Upper lobe of right lung (tissue), 1 donor: ENCODE measurements at places on chromosomes 16 and 17. TPM values are rescaled to one million over a fixed set of nuclear protein-coding genes. Genes with fewer than 3 reads are reported as not detected.

TBX6 gene
- total RNA-seq = 1.4 TPM

DNA sequence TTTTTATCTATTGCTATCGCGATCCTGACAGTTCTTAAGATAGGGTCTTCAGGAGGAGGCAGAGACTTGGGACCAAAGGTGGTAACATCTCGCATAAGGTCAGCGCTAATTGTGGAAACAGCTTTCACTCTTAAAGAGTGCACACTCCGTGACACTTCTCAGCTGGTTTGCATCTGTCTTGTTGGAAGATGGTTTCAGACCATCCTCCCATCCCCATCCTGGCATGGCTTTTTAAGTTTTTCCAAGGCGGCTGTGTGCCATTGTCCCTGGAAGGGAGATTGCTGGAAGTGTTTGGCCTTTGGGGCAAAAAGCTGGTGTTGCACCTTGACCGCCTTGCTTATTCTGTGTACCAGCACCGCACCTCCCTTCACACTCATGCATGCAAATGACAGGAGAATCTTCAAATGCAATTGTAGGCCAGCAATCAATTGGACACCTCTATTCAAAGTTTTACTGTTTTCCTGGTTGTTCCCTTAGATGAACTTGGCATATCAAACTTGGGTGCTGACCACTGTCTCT is 1.5 kb downstream of the SOCS7 start:
- H3K27ac ChIP-seq = peak overlapping the region; percentile 84
- H3K4me1 ChIP-seq = peaks cover 21% of the 10 kb centered on the region
- no peak for DNase-seq
- no peaks in the 10 kb centered on the region for H3K36me3 ChIP-seq

DNA sequence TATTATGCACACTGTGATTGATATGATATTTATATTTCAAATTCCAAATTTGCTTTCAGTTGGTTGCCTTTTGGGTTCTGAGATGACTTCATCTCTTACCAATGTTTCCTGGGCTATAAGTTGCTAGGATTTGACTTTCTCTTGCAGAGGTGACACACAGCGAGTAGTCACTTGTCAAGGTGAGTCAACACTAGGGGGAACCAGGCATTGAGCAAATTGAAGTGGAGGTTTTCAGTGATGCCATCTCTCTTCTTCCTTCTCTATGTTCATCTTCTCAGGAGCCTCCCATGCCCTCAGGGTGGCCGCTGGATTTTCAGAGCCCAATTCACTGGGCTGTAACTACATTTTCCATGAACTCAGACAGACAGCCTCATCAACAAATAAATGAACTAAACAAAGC is 6.0 kb upstream of the CPD start:
- no peak overlapping the region for H3K27ac ChIP-seq
- H3K4me3 ChIP-seq = no peak overlapping the region
- no peaks in the 10 kb centered on the region for H3K36me3 ChIP-seq
- no peaks in the 10 kb centered on the region for H3K27me3 ChIP-seq
- DNase-seq = no peak
- H3K4me1 ChIP-seq = peaks cover 10% of the 10 kb centered on the region

DNA sequence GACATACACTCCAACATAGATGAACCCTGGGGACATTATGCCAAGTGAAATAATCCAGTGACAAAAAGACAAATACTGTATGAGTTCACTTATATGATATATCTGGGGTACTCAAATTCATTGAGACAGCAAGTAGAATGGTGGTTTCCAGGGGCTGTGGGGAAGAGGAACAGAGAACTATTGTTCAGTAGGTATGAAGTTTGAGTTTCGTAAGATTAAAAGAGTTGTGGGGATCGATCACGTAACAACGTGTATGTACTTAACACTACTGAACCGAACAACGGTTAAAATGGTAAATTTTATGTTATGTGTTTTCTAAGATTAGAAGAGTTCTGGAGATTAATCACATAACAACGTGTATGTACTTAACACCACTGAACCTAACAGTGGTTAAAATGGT is 100.8 kb downstream of the HS3ST3A1 start:
- H3K4me1 ChIP-seq = no peaks in the 10 kb centered on the region
- no peaks in the 10 kb centered on the region for H3K27me3 ChIP-seq
- no peak overlapping the region for H3K4me3 ChIP-seq
- DNase-seq = no peak
- no peak overlapping the region for H3K27ac ChIP-seq
- H3K36me3 ChIP-seq = no peaks in the 10 kb centered on the region

- H3K4me1 ChIP-seq = peaks cover 19% of the 10 kb centered on the region
- H3K4me3 ChIP-seq = peak overlapping the region; percentile 89
- peaks cover 35% of the 10 kb centered on the region for H3K27me3 ChIP-seq
- H3K36me3 ChIP-seq = peaks cover 20% of the 10 kb centered on the region
- no peak for DNase-seq
Observed at GRCh38 chr16:1984347-1985225, 593 bp downstream of the GFER start.

GRCh38 chr16:49049191-49049590 is 232.4 kb downstream of the CBLN1 start:
- H3K27me3 ChIP-seq = no peaks in the 10 kb centered on the region
- H3K4me1 ChIP-seq = no peaks in the 10 kb centered on the region
- no peak overlapping the region for H3K27ac ChIP-seq
- H3K36me3 ChIP-seq = no peaks in the 10 kb centered on the region
- no peak overlapping the region for H3K4me3 ChIP-seq

GRCh38 chr16:81585785-81586184 is 141.2 kb downstream of the CMIP start:
- no peaks in the 10 kb centered on the region for H3K36me3 ChIP-seq
- no peak overlapping the region for H3K4me3 ChIP-seq
- DNase-seq = no peak
- peaks cover 24% of the 10 kb centered on the region for H3K4me1 ChIP-seq
- no peaks in the 10 kb centered on the region for H3K27me3 ChIP-seq
- H3K27ac ChIP-seq = no peak overlapping the region

DNA sequence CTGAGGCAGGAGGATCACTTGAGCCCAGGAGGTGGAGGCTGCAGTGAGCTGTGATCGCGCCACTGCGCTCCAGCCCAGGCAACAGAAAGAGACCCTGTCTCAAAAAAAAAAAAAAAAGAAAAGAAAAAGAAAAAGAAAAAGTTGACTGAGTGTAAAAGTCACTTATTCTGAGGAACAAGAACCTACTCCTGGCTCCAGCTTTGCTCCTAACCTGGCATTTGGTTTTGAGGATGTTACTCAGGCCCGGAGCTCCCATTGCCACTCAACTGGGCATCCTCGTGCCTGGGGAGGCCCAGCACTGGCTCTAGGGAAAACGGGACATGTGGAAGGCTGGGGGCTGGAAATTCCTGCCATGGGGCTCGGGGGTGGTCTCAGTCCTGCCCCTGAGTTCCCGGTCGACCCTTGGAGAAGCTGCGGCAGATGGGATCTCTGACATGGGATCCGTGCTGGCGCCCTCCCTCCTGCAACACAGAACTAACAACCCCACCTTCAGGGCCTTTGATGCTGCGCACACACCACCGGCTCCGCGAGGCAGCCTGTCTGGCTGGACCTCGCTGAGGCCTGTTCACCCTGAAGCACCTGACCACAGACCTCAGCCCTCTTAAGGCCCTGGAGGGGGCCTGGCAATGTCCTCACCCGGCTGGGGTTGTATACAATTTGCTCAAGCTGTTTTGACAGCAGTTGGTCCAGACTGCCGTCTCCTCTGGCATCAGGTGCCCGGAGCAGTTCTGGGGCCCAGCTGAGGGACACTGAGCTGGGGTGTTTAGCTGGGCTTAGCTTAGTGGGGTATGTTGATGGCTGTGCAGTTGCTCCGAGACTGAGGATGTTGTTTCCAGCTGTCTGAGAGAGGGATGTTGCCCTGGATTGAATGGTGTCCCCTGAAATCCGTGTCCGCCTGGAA is 12.3 kb downstream of the CD7 start:
- H3K27ac ChIP-seq = no peak overlapping the region
- H3K27me3 ChIP-seq = no peaks in the 10 kb centered on the region
- DNase-seq = no peak
- peaks cover 9% of the 10 kb centered on the region for H3K4me1 ChIP-seq
- H3K4me3 ChIP-seq = no peak overlapping the region

DNA sequence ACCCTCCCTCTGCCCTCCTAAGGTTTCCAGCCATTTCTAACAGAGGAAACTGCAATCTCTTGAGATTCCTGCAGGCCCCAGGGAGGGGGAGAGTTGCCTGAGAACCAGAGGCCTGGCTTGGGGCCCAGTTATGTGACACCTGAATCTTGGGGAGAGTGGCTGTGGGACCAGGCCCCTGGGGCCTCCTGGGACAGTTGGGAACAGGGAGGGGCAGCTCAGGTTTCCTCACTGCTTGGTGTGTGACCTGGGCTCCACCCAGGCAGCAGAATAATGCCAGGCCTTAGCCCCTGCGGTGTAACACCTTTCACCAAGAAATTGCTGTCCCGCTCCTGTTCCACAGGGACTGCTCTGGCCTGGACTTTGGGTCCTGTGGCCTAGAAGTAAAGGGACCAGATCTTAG is 44.3 kb upstream of the CRHR1 start:
- H3K4me1 ChIP-seq = no peaks in the 10 kb centered on the region
- no peak overlapping the region for H3K4me3 ChIP-seq
- DNase-seq = peak; percentile 85
- H3K36me3 ChIP-seq = no peaks in the 10 kb centered on the region

- no peak for DNase-seq
- no peak overlapping the region for H3K4me3 ChIP-seq
- no peak overlapping the region for H3K27ac ChIP-seq
- H3K27me3 ChIP-seq = no peaks in the 10 kb centered on the region
- peaks cover 32% of the 10 kb centered on the region for H3K4me1 ChIP-seq
Observed at GRCh38 chr16:4097826-4098240, 18.4 kb downstream of the ADCY9 start.

CLEC18C gene
- total RNA-seq = not detected

ZNF768 gene
- total RNA-seq = 25.8 TPM
